Thoracic aorta (tissue), 2 donors: ENCODE measurements at places on chromosomes 6 and 20. TPM values are rescaled to one million over a fixed set of nuclear protein-coding genes. Genes with fewer than 3 reads are reported as not detected.

- no peaks in the 10 kb centered on the region for H3K36me3 ChIP-seq
- no peak overlapping the region for H3K27ac ChIP-seq
- DNase-seq = no peak
- no peak overlapping the region for H3K4me3 ChIP-seq
Measured at GRCh38 chr6:91383207-91383606, 796.3 kb upstream of the MAP3K7 start.

GRCh38 chr6:148530394-148530953 lies 187.8 kb downstream of the SASH1 start:
- H3K27ac ChIP-seq = peak overlapping the region; percentile 72
- H3K27me3 ChIP-seq = no peaks in the 10 kb centered on the region
- DNase-seq = no peak
- peaks cover 35% of the 10 kb centered on the region for H3K36me3 ChIP-seq
- H3K4me1 ChIP-seq = peaks cover 12% of the 10 kb centered on the region

GRCh38 chr6:35061102-35061615 lies 80.0 kb downstream of the TCP11 start:
- H3K27me3 ChIP-seq = no peaks in the 10 kb centered on the region
- H3K27ac ChIP-seq = peak overlapping the region; percentile 79
- peaks cover 15% of the 10 kb centered on the region for H3K4me1 ChIP-seq

DNA sequence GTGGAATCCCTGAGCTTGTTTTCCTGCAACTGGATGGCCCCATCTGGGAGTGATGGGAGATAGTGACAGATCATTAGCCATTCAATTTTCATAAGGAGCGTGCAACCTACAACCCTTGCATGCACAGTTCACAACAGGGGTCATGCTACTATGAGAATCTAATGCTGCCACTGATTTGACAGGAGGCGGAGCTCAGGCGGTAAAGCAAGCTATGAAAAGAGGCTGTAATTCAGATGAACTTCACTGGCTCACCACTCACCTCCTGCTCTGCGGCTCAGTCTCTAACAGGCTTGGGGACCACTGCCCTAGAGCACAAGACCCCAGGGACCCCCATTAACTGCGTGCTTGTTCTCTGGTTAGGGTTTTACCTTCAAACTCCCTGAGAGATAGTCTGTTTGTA lies 12.4 kb upstream of the TREML4 start:
- H3K4me3 ChIP-seq = no peak overlapping the region
- H3K27me3 ChIP-seq = no peaks in the 10 kb centered on the region
- H3K4me1 ChIP-seq = no peaks in the 10 kb centered on the region
- DNase-seq = no peak

DNA sequence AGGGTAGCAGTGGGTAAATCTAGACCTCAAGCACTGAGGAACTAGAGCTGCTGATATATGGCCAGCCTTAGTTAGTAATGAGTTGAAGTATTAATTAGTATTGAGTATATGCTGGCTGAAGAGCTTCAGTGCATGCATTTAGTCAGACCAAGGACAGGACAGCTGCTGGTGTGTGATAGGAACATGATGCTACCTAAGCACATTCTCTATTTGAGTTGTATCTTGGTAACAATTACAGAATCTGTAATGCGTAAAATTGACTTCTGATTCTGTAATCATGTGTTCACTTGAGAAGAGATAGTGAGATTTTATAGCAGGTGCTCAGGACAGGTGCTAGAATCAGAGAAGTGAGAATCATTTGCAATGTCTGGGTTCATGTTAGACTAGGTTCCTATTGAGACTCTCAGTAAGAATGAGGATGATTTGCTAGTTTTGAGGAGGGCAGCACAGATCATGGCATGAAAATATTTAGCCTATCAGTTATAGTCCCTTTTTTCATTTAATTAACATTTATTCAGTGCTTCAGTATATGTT lies 369.4 kb upstream of the HS3ST5 start:
- no peaks in the 10 kb centered on the region for H3K36me3 ChIP-seq
- no peak for DNase-seq
- no peak overlapping the region for H3K27ac ChIP-seq

GRCh38 chr6:95545686-95546085 lies 31.6 kb upstream of the MANEA start:
- H3K27me3 ChIP-seq = no peaks in the 10 kb centered on the region
- DNase-seq = no peak
- H3K27ac ChIP-seq = no peak overlapping the region
- no peak overlapping the region for H3K4me3 ChIP-seq

DNA sequence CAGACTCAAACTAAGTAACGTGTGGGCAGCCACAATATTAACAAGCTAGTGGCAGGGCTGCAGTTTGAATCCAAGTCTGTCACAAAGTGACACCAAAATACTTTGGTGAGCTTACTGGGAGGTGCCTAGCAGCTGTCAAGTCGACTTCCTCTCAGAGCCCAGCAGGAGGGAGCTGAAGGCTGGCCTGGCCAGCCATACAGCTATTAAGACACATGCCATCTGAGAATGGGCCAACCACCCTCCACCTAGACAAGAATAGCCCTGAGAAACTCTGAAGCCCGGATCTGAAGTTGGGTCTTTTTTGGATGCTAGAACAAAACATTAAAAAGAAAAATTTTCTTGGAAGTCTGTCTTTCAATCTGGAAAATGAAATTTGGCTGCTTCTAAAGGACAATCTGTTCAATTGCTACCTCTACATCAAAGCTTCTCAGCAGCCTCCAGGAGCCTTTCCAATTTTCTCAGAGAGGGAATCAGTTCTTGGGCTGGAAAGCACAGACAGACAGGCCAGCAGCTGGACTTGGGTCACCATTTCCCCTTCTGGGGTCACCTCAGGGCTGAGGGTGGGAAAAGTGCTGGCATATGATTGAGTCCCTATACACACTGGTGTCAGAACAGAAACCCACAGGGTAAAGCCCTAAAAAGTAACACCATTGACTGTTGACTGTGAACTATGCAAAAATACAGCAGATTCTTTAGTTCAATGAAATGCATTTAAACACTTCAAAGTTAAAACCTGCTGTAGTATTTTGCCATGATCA lies 42.9 kb downstream of the UQCC1 start:
- peaks cover 6% of the 10 kb centered on the region for H3K36me3 ChIP-seq
- H3K4me3 ChIP-seq = no peak overlapping the region
- H3K27me3 ChIP-seq = no peaks in the 10 kb centered on the region
- peaks cover 4% of the 10 kb centered on the region for H3K4me1 ChIP-seq
- DNase-seq = no peak

DNA sequence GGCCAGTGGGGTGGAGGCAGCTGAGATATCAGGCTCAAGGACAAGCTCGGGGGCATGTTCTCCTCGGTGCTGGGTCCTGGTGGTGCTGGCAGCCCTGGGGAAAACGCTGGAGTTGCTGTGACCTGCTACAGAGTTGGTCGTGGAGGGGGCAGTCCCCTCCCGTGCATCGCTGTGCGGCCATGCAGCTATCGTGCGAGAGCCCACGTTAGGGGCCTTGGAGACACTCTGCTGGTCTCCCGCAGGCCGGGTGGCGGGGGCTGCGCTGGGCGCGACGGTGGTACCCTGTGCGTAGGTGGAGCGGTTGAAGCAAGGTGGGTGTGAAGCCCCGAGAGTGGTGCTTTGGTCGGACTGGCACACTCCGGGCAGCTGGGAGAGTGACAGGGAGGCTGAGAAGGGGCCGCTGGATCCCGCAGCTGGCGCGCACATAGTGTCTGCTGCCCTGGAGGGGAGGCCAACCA lies 12.0 kb downstream of the LRRN4 start:
- no peaks in the 10 kb centered on the region for H3K27me3 ChIP-seq
- H3K4me3 ChIP-seq = no peak overlapping the region
- H3K36me3 ChIP-seq = peaks cover 21% of the 10 kb centered on the region
- DNase-seq = no peak

DNA sequence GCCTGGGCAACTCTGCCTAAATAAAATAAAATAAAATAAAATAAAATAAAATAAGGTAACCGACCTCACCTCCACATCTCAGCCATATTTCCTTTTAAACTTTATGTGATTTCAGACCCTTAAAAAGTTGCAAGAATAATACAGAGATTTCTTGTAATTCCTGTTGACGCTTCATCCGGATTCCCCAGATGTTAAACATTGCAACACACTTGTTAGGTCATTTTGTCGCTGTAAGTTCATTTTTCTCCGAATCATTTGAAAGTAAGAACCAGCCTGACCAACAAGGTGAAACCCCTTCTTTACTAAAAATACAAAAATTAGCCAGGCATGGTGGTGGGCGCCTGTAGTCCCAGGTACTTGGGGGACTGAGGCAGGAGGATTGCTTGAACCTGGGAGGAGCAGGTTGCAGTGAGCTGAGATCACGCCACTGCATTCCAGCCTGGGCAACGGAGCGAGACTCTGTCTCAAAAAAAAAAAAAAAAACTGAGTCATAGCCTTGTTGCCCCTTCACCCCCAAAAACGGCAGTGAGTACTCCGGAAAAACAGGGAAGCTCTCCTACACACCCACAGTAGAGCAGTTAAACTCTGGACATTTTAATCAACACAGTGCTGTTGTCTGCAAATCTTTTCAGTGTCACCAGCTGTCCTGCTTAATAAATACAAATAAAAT lies 5.9 kb downstream of the PYGB start:
- H3K4me1 ChIP-seq = peaks cover 76% of the 10 kb centered on the region
- H3K36me3 ChIP-seq = no peaks in the 10 kb centered on the region
- no peaks in the 10 kb centered on the region for H3K27me3 ChIP-seq
- H3K27ac ChIP-seq = no peak overlapping the region

DNA sequence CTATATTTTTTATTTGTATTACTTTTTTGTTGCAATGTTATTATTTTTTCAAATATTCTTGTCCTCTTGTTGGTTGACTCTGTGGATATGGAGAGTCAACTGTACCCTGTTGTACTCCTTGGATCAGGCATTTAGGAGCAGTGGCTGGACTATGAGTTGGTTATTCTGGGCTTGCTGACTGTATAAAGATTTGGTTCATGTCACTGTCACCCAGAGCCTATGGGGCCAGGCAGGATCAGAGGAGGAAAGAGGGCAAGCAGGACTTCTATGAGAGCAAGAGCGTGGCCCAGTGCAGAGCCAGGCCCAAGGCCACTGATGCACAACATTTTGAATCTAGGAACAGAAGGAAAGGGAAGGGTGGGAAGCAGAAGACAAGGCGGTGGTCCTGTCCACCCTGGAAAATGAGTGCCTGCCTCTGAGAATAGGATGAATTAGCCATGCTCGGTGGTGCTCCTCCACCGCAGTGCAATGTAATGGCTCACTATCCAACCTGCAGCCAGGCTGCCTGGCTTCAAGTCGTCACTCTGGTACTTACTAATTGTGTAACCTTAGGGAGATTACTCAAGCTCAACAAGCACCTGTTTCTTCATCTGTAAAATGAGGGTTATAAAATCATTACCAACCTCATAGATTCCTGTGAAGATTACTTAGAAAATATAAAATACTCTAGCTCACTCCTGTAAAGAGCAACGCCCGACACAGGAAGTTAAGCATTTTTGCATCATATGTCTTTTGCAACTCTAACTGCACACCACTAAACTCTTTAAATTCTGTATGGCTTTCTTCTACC lies 192.1 kb downstream of the KCNQ5 start:
- no peak overlapping the region for H3K4me3 ChIP-seq
- H3K36me3 ChIP-seq = no peaks in the 10 kb centered on the region
- no peaks in the 10 kb centered on the region for H3K27me3 ChIP-seq
- no peak for DNase-seq
- H3K27ac ChIP-seq = no peak overlapping the region
- peaks cover 17% of the 10 kb centered on the region for H3K4me1 ChIP-seq

DNA sequence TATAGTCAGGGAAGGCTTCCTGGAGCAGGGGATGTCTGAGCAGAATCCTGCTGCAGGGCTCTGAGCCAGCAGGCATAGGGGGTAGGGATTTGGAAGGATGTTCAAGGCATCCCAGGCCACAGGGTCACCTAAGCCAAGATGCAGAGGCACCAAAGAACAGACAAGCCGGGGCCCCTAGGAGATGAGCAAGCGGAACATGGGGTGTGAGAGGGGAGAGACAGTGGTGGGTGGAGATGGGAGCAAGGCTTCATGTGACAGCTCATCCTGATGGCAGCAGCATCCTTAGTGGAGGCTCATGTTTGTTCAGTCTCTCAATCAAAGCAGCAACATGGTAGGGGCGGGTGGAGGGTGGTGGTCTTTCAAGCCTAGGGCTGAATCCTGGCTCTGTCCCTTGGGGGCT lies 29.8 kb upstream of the TCP11 start:
- DNase-seq = no peak
- H3K4me1 ChIP-seq = no peaks in the 10 kb centered on the region
- H3K36me3 ChIP-seq = no peaks in the 10 kb centered on the region

DNA sequence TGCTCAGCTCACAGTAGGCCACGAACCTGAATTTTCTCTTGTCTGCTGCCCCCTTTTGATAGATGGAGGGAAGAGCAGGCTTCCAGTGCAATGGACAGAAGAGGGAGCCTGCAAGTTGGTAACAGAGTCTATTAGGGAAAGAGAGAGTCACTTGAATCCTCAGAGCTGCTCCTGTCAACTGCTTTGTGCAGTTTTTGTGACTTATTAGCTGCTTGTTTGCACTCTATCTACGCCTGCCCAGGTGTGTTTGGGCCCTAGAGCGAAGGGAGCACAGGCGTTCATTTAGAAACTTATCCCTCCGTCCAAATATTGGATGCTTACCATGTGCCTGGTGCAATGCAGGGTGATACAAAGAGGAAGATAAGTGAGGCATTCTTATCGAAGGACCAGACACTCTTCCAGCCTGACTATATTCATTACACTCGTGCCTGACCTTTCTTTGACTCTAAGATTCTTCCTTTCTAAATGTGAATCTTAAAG lies 11.6 kb upstream of the SLC2A12 start:
- no peak for DNase-seq
- H3K36me3 ChIP-seq = no peaks in the 10 kb centered on the region
- H3K4me3 ChIP-seq = no peak overlapping the region

- no peak overlapping the region for H3K27ac ChIP-seq
- no peak overlapping the region for H3K4me3 ChIP-seq
- no peaks in the 10 kb centered on the region for H3K4me1 ChIP-seq
- no peak for DNase-seq
- H3K27me3 ChIP-seq = no peaks in the 10 kb centered on the region
Measured at GRCh38 chr6:11142296-11143027, 30.9 kb upstream of the ERVFRD-1 start.

- no peaks in the 10 kb centered on the region for H3K27me3 ChIP-seq
- no peaks in the 10 kb centered on the region for H3K36me3 ChIP-seq
- no peak overlapping the region for H3K27ac ChIP-seq
- H3K4me3 ChIP-seq = no peak overlapping the region
- H3K4me1 ChIP-seq = no peaks in the 10 kb centered on the region
- no peak for DNase-seq
Measured at GRCh38 chr6:106339334-106340029, 13.9 kb upstream of the ATG5 start.

GRCh38 chr6:88855541-88856147 lies 107.8 kb downstream of the RNGTT start:
- H3K36me3 ChIP-seq = no peaks in the 10 kb centered on the region
- no peak overlapping the region for H3K27ac ChIP-seq
- no peak overlapping the region for H3K4me3 ChIP-seq
- no peak for DNase-seq
- H3K4me1 ChIP-seq = peaks cover 4% of the 10 kb centered on the region

GRCh38 chr6:28597217-28597835 lies 71.6 kb downstream of the GPX5 start:
- no peak overlapping the region for H3K4me3 ChIP-seq
- no peak overlapping the region for H3K27ac ChIP-seq
- H3K4me1 ChIP-seq = no peaks in the 10 kb centered on the region
- DNase-seq = no peak
- no peaks in the 10 kb centered on the region for H3K36me3 ChIP-seq

ANKRD66 gene
- not detected for total RNA-seq

BMP5 gene
- not detected for total RNA-seq

RBPJL gene
- not detected for total RNA-seq

KCNG1 gene
- total RNA-seq = 0.41 TPM

FHL5 gene
- total RNA-seq = 98.8 TPM

IPCEF1 gene
- 3.8 TPM for total RNA-seq

COX4I2 gene
- 4.9 TPM for total RNA-seq

TPX2 gene
- total RNA-seq = 1.5 TPM

MOXD1 gene
- total RNA-seq = 0.56 TPM
